Anterior cingulate cortex (tissue), 58 donors: ENCODE measurements at places on chromosomes 6 and 20.

DNA sequence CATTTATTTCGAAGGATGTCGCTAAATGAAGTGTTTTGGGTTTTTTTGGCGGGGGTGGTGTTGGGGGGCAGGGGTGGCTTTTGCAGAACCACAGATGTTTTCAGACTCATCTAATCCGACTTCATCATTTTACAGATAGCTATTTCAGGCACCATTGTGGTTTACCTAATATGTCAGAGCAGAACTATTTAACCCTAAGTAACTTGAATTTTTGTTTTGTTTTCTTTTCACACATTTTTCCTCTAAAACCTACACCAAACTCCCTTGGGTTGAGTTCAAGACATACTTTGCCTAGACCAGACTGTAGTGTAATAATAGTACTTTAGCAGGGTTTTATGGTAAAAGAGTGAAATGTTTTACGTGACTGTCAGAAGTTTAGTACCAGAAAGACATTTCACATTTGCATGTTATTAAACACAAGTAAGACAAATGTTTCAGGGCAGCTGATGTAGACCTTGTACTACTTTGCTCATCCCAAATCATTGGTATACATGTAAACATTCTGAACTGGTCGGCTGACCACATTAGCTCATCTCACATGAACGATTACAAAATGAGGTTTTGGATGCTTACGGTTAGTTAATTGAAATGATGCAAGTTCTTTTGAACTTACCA lies 37.7 kb downstream of the MAP3K4 start:
- DNase-seq: no peak

DNA sequence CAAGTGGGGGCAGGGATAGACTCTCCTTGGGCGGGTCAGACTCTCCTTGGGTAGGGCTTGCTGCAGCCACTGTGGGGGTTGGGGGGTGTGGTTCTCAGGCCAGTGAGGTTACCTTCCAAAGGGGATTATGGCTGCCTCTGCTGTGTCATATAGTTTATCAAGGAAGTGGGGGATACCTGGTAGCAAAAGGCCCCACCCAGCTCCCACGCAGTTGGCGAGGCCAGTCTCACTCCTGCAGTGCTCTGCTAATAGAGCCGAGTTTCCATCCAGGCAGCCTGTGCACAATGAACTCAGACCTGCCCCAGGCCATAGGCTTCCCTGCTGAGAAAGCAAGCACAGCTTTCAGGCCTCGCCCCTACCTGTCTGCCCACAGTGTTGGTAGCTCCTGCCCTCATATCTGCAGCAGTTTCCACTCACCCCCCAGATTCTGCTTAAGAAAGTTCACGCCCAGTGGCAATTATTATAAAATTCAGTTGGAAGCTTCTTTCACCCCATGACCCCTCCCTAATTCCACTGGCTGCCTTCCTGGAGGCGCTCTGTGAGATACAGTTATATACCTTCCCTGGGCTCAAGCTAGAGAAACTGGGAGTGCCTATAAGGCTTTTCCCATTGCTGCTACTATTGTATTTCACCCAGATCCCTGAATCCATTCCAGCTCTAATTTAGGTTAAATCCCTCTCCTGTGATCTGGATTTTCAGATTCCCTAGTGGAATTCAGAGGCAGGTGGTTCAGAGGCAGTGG lies 56.1 kb downstream of the HDDC2 start:
- DNase-seq: no peak

DNA sequence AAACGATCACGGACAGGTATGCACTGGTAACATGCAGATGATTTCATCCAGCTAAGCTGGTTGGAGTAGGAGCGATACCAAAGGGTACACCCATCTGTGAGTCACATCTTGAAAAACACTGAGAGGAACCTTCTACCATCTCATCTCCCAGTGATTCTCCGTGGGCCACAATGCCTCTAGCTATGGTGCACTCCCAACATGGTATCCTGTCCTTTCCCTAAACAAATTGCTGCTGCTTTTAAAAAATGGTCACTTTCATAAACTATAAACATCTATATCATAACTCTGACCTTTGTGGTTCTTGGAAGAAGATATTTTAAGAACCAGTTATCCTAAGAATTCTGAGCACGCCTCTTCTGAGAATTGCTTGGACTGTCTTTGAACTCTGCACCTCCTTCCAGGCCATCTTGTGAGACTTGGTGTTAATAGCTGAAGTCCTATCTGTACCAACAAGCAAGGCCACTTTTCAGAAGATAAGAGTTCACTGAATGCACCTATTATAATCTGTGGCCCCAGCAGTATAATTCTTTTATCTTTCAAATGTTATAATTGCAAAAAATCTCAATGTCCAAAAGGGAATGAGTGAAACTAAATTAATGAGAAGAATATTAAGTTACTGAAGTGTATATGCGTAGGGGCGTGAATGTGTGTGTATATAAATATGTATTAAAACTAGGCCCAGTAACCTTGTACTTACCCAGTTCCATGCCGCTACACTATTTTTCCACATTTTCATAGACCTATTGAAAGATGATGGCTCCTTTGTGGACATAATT lies 70.5 kb upstream of the TPD52L1 start:
- no peak for DNase-seq

DNA sequence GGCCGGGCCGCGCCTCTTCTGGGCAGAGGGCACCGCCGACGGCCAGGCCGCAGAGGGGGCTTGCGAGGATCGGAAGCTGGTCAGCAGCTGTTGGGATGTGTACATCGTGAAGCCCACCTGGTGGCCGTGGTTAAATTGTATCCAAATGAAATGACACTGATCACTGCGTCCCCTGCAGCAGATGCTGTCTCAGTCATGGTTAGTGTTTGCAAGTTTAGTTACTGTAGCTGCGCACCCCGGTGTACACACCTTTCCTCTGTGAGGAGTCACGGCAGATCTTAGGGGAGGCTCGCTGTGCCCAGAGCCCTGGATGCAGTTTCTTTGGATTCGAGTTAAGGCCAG lies 653 bp downstream of the NAA20 start:
- no peak for DNase-seq

- DNase-seq: no peak
Measured at GRCh38 chr20:58584881-58585752, 66.0 kb upstream of the STX16 start.
